ENCODE measurements at places on chromosomes 2 and 18. TPM values are rescaled to one million over a fixed set of nuclear protein-coding genes. Genes with fewer than 3 reads are reported as not detected.

The IL37 gene
- not detected for total RNA-seq

The GPR17 gene
- total RNA-seq: 0.30 TPM

The OSR1 gene
- total RNA-seq: not detected

The LIPG gene
- total RNA-seq: 88.9 TPM

The SKOR2 gene
- total RNA-seq: not detected

The NOL4 gene
- total RNA-seq: not detected

The SMYD1 gene
- total RNA-seq: not detected

The RGPD3 gene
- 0.32 TPM for total RNA-seq

The IL36RN gene
- not detected for total RNA-seq

The ST6GAL2 gene
- total RNA-seq: not detected

The KIAA2012 gene
- not detected for total RNA-seq

The CCDC195 gene
- total RNA-seq: not detected
